ENCODE measurements at places on chromosomes 11 and 22.
A peak's percentile ranks its signal among the peaks of the same experiment; 100 is the strongest.

DNA sequence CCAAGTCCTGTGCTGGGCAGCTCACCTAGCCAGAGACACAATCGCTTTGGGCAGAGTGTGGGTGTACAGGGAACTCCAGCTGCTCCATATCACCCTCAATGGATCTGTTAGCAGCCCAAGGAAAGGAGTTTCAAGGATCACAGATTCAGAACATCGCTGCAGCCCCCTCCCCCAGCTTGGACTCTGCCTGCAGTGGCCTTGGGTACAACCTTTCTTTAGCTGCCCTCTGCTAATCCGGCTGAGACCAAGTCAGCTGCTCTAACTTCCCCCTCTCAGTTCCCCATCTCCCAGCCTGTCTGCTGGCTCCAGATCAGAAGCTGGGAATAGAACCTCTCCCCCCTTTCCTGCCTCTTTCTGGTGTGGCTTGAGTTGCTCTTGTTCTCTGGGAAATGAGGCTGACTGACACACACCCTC lies 1.3 kb downstream of the TMEM86A start:
- peaks cover 19% of the 10 kb centered on the region for H3K27me3 ChIP-seq
- H3K4me1 ChIP-seq, result peaks cover 11% of the 10 kb centered on the region
- H3K36me3 ChIP-seq, result no peaks in the 10 kb centered on the region
- H3K4me3 ChIP-seq, result peak overlapping the region; percentile 76

DNA sequence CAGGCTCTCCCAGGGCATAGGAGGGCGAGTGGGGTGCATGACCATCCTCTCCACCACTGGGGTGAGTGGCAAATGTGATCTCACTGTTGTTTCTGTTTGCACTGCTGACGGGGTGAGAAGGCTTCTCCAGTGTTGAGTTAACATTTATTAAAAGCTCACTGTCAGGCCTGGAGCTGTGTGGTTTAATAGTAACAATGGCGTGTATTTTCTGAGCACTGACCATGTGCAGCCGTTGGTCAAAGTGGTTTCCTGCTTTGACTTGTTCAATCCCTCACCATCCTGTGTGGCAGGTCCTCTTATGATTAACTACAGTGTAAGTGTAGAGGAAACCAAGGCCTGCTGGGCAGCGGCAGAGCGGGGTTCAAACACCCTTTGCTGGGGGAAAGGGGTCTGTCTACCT lies 4.4 kb downstream of the A4GALT start:
- H3K27me3 ChIP-seq, result peaks cover 49% of the 10 kb centered on the region
- H3K4me3 ChIP-seq, result no peak overlapping the region
- DNase-seq, result no peak

DNA sequence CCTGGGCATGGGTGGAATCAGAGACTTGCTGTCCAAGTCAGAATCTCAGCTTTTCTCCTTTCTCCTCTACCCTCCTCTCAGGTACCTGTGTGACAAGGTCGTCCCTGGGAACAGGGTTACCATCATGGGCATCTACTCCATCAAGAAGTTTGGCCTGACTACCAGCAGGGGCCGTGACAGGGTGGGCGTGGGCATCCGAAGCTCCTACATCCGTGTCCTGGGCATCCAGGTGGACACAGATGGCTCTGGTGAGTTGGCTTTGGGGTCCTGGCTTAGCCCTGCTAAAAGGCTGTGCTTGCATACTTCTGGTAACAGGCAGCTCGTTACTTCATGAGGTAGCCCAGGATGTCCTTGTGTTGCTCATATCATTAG lies 10.7 kb downstream of the MCM5 start:
- no peak overlapping the region for H3K4me3 ChIP-seq
- H3K27ac ChIP-seq, result peak overlapping the region; percentile 46
- DNase-seq, result no peak
- H3K4me1 ChIP-seq, result peaks cover 35% of the 10 kb centered on the region
- peaks cover 78% of the 10 kb centered on the region for H3K36me3 ChIP-seq

DNA sequence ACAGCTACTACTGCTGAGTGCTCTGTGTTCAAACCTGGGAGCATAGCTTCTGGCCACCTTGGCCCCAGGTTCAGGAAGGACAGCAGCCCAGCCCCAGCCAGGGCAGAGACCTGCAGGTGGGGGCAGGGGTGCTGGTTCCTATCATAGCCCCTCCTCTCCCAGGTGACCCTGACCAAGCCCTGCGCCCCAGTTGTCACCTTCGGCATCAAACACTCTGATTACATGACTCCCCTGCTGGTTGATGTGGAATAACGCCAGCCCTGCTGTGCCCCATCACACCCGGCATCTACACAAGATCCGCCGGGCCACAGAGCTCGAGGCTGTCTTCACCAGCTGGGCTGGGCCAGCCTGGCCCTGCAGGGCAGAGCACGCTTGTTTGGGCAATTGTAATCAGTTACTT lies 6.9 kb downstream of the SCGB1C1 start:
- H3K27ac ChIP-seq, result no peak overlapping the region
- DNase-seq, result peak; percentile 22
- peaks cover 37% of the 10 kb centered on the region for H3K4me1 ChIP-seq
- no peak overlapping the region for H3K4me3 ChIP-seq

DNA sequence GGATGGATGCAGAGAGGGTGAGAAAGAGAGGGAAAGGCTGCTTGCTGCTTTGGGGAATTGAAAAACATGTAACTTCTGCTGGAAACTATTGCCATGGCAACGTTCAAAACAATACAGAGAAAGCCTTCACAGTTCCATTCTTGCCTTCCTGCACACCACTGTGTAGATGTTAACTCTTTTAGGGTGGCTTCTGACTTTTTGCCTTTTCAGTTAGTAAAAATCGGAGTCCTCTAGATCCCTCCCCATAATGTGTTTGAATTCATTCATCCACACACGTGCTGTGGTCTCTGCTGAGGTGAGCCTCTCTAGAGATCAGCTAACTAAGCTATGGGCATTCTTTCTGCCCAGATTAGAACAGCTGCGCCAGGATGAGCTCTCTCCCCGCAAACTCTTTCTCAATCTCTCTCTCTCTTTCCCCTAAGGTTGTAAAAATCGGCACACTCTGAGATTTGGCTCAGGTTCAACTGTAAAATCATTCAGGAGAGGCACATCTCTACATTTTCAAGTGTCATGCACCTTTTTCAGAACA lies 1178.3 kb downstream of the LRRC4C start:
- no peak overlapping the region for H3K27ac ChIP-seq
- H3K4me1 ChIP-seq, result no peaks in the 10 kb centered on the region
- H3K4me3 ChIP-seq, result no peak overlapping the region
- no peak for DNase-seq
- no peaks in the 10 kb centered on the region for H3K27me3 ChIP-seq

DNA sequence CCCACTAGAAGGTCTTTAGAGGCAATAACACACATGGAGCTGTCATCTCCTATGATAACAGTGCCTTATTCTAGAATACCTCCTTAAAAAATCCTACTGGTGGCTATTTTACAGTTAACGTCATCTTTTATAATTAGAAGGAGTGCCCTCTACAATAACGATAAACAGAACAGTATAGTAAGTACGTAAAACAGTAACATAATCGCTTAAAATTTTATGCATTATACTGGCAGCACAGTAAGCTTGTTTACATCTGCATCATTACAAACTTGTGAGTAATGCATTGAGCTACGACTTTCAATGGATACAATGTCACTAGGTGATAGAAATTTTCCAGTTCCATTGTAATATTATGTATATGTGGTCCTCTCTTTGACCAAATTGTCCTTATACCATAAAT lies 24.3 kb upstream of the OR8D2 start:
- no peak overlapping the region for H3K4me3 ChIP-seq
- no peaks in the 10 kb centered on the region for H3K4me1 ChIP-seq
- no peaks in the 10 kb centered on the region for H3K27me3 ChIP-seq
- DNase-seq, result no peak

- H3K27ac ChIP-seq, result no peak overlapping the region
- H3K27me3 ChIP-seq, result no peaks in the 10 kb centered on the region
- no peak overlapping the region for H3K4me3 ChIP-seq
These were observed 818.2 kb downstream of the BRD1 start for GRCh38 chr22:49009359-49010063.

- H3K36me3 ChIP-seq, result peaks cover 14% of the 10 kb centered on the region
- H3K4me1 ChIP-seq, result peaks cover 16% of the 10 kb centered on the region
- H3K27me3 ChIP-seq, result no peaks in the 10 kb centered on the region
- DNase-seq, result no peak
These were observed 24.8 kb downstream of the RNF169 start for GRCh38 chr11:74773476-74773875.

GRCh38 chr11:104799251-104799650 lies 99.0 kb downstream of the CASP12 start:
- peaks cover 29% of the 10 kb centered on the region for H3K36me3 ChIP-seq
- no peak for DNase-seq
- peaks cover 37% of the 10 kb centered on the region for H3K4me1 ChIP-seq
- H3K4me3 ChIP-seq, result peak overlapping the region; percentile 61

- DNase-seq, result no peak
- H3K4me3 ChIP-seq, result no peak overlapping the region
- no peak overlapping the region for H3K27ac ChIP-seq
- no peaks in the 10 kb centered on the region for H3K27me3 ChIP-seq
- no peaks in the 10 kb centered on the region for H3K36me3 ChIP-seq
These were observed 310.1 kb upstream of the SORL1-AS1 start for GRCh38 chr11:121762820-121763219.

DNA sequence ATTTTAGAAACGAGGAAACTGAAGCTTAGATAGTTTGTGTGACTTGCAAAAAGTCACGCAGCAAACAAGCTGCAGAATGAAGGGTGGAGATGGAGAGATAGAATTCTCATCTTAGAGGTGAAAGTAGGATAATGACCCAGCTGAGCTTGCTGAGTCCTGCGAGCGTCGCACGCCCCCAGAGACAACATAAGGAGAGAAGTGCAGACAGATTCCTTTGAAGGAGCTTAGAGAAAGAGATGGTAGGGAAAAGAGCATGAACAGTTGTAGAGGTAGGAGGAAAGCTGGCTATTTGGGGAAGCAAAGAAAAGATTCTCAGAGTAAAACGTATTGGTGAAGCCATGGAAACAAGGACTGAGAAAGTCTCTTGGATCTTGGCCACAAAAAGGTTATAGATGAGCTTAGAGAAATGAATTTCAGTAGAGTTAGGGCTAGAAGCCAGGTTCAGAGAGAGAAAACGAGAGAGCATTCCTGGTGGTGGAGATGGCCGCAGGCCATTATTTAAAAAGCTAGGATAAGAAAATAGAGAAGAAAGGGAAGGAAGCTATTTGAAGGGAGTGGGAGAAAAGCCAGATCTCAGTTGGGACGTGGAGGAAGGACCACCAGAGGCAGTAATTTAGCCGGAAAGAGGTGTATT lies 44.8 kb downstream of the FAM83F start:
- H3K36me3 ChIP-seq, result peaks cover 2% of the 10 kb centered on the region
- H3K4me1 ChIP-seq, result peaks cover 40% of the 10 kb centered on the region
- no peak overlapping the region for H3K4me3 ChIP-seq

DNA sequence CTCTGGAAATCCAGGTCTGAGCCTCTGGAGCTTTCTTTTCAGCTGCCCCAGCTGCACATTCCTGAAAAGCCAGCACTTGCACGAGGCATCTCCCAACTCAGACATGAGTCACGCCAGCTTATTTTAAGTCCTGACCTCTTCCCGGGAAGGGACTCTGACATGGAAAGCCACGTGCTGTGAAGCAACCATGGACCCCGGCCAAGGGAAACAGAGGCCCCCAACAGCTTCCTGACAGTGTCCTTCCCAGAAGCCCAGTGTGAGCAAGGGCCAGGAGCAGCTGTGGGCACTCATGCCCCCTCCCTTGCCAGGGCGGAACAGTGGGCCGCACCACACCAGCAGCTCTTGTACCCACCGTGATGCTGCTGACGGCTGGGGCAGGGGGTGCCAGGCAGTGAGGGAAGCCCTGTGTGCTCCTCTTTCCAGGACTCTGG lies 118.8 kb upstream of the CADM1 start:
- no peak overlapping the region for H3K27ac ChIP-seq
- H3K4me3 ChIP-seq, result no peak overlapping the region
- no peaks in the 10 kb centered on the region for H3K36me3 ChIP-seq
- H3K27me3 ChIP-seq, result no peaks in the 10 kb centered on the region
- H3K4me1 ChIP-seq, result no peaks in the 10 kb centered on the region

DNA sequence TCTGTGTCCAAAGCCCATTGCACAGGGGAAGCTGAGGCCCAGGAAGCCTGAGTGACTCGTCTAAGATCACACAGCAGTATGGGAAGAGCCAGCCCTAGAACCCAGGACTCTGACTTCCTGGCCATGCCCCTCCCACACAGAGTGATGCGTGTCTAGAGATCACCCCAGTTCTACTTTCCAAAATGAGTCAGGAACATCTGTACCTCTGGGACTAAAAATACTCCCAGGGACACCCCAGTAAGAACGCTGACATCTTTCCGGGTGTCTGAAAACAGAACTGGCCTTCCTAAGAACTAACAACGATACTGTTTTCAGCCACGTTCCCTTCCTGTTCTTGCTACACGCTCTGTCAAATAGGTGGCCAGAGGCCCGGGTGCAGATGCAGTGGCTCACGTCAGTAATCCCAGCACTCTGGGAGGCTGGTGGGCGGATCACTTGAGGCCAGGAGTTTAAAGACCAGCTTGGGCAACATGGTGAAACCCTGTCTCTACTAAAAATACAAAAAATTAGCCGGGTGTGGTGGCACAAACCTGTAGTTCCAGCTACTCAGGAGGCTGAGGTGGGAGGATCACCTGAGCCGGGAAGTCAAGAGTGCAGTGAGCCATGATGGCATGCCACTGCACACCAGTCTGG lies 21.7 kb upstream of the PDGFB start:
- no peak for DNase-seq
- H3K27ac ChIP-seq, result peak overlapping the region; percentile 69
- H3K27me3 ChIP-seq, result no peaks in the 10 kb centered on the region

DNA sequence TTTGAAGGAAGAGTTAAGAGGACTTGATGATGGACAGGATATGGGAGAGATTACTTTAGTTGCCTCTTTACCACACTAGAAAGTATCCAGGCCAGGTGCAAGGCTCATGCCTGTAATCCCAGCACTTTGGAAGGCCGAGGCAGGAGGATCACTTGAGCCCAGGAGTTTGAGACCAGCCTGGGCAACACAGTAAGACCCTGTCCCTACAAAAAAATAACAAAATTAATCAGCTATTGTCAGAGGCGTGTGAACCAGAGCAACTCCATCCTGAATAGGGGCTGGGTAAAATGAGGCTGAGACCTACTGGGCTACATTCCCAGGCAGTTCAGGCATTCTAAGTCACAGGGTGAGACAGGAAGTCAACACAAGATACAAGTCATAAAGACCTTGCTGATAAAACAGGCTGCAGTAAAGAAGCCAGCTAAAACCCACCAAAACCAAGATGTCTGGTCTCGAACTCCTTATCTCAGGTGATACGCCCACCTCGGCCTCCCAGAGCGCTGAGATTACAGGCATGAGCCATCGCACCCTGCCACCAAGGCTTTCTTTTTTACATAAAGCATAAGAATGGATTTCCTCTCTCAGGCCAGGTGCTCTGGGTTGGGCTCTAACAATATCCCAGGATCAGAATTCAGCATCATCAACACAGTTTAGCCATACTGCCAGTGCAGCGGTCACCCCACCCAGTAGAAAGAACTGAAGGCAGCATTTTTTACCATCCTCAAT lies 17.8 kb downstream of the PI4KA start:
- H3K4me1 ChIP-seq, result peaks cover 30% of the 10 kb centered on the region
- no peak for DNase-seq
- H3K27me3 ChIP-seq, result no peaks in the 10 kb centered on the region
- peaks cover 6% of the 10 kb centered on the region for H3K36me3 ChIP-seq
- H3K4me3 ChIP-seq, result no peak overlapping the region
